GM20000 (cell line): ENCODE measurements at places on chromosomes 11 and 22.

DNA sequence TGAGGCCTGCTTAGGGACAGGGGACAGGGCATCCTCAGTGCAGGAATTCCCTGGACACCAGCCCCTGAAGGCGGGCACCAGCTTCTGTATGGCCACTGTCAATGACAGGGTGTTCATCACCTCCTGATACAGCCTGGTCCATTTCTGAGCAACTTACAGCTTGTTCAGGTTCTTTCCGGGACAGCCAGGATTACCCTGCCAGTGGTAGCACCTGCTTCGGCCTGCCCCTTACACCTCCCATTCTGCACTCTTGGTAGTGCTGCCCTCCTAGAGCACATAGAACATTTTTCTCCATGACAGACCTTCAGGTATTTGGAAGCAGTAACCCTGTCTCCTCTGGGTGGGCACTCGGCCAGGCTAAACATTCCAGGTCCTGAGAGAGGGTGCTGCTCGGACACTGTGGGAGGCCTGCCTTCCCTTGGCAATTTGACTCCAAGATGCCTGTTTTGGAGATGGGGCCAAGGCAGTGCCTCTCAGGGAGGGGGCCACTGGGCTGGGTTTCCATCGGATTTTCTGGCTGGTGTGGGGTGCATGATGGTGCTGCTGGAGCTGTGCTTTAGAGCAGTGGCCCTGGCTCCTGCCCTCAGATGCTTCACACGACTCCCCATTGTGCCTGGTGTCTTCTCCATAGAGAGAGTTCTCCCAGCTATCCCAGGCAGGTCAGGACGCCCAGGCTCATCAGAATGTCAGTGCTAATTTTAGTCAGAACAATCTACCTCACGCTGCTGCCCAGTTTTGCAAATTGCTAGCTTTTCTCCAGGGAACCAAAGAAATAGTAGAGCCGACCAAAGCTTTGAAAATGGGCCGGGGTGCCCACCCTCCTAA, 1.2 kb downstream of the GAL3ST3 start:
- DNase-seq, result no peak

DNA sequence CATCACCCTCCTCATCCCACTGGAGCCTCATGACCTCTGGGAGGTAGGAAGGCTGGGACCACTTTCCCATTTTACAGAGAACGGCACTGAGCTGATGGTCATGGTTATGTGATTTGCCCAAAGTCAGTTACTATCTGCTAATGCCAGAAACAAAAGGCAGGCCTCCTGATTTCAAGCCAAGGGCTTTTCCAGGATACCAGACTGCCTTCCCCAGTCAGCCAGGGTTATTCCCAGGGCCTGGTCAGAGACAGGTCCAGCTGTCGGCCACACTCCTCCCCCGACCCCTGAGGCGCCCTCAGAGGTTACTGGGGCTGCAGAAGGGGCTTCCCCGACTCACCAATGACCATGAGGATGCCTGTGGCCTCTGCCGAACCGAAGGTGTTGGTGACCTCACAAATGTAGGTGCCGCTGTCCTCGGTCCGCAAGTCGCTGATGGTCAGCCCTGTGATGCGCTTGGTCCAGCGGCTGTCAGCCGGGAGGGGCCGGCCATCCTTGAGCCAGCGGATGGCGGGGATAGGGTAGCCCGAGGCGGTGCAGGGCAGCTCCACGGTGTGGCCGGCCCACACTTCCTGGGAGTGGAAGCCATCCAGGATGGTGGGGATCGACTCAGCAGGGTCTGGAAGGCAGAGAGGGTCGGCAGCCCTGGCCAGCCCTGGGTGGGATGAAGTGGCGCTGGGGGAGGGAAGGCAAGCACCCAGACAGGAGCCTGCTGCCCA, 197.0 kb downstream of the CEP164 start:
- no peak for DNase-seq

- DNase-seq, result no peak
These were observed 54.3 kb downstream of the TSPAN18 start for GRCh38 chr11:44780940-44781631.

- no peak for DNase-seq
These were observed 223.5 kb upstream of the NTM start for GRCh38 chr11:131146827-131147490.

- no peak for DNase-seq
These were observed 29.7 kb downstream of the CELSR1 start for GRCh38 chr22:46507451-46508425.

DNA sequence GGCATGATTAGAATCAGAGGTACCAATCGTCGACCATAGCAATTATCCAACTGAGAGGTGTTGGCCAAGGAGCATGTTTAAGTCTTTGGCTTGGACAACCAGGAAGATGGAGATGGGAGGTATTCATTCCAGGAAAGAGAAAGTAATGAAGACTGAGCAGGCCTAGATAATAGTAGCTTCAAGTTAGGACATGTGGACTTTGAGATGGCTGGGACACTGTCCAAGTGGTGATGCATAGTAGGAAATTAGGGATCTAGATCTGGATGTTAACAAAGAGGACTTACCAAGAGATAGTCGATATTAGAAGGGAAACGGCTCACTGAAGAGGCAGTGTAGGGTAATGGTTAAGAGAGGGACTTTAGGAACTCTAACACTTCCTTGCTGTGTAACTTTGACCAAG, 266.7 kb downstream of the FAM76B start:
- no peak for DNase-seq

DNA sequence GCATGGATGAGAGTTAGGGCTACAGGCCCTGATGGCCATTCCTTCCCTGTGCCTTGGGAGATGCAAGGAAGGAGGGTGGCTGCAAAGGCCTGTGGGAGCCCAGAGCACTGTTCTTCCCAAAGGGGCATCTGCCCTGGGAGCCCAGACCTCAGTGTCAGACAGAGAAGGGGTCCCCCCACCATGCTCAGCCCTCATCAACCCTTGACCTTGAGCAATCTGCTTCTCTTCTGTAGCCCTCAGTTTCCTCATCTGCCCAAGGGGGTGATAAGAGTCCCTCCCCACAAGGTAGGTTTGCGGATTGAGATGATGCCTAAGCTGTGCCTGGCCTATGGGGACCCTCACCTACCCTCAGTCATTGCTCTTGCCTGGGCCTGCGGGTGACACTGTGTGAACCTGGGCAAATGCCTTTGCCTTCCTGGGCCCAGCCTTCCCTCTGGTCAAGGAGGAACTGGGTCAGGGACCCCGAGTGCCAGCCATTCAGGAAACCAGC, 47.5 kb downstream of the IGLL5 start:
- DNase-seq, result no peak

DNA sequence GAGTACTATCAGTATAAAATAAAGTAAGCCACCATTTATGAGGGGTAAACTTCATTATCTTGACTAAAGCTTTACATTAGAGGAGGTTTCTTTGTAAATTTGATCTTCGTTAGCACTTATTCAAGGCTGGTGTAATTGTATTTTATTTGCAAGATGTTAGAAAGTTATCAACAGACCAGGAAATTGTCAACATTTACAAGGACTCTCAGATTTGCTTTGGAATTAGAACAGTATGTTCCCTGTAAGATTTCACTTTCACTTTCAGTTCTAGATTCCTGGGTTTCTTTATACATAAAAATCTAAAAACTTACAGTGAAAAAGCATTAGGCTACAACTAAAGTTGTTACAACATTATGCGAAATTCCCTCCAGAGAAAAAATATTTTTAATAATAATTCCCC, 4.6 kb upstream of the BIRC3 start:
- no peak for DNase-seq
